Lower leg skin (tissue), 4 donors: ENCODE measurements at places on chromosomes 7 and 10. TPM values are rescaled to one million over a fixed set of nuclear protein-coding genes. Genes with fewer than 3 reads are reported as not detected.

The CAMK2G gene
- total RNA-seq, result 27.9 TPM

The FBXL13 gene
- 0.78 TPM for total RNA-seq

The EFCAB10 gene
- total RNA-seq, result not detected

The SPDYE11 gene
- not detected for total RNA-seq

The PRKCQ gene
- total RNA-seq, result not detected

The ERVW-1 gene
- not detected for total RNA-seq

- no peak for DNase-seq
Measured at GRCh38 chr7:144659211-144659610, 176.6 kb downstream of the TPK1 start.

DNA sequence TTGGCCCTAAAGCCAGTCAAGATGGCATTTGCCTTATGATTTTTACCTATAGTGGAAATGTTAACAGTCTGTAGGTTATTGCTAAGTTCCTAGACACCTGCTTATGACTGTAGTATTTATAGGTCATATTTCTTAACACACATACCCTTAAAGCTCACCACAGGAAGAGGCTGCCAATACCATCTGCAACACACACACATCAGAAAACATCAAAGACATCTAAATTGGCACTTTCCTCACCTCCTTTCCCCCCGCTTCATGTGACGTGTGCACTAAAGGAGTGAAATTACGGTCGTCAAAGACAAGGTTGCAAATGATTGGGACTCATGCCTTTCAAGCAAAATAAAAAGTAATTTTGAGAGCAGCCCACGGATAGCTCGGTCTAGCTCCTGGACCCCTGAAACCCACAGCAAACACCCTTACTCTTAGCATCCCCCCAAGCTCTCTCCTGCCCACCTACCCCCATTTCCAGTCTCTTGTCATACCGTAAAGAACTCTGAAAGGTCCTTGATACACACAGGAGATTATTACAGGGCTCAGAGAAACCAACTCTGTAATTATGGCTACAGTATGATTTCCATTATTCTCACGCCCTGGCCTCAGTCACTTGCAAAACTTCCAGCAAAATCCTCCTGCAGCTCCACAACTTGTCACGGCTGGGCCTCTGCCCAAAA, 90.5 kb downstream of the PLXNA4 start:
- no peak for DNase-seq

DNA sequence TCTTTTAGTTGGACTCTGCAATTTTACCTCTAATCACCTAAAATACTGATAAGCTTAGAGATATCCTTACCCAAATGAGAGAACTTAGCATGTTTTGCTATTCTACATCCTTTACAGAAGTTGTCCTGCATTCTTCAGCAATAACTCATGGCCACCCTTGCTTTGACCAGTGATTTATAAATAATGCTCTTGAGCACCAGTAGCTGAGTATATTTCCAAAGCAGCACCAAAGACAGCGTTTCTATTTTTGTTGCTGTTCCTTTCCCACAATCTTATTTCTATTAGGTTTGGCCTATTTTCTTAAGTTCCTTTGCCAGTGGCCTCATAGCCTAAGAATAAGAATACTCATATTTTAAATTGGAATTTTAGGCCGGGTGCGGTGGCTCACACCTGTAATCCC, 15.0 kb downstream of the ARPC1A start:
- no peak for DNase-seq

- DNase-seq, result no peak
Measured at GRCh38 chr10:30781670-30782121, 152.1 kb upstream of the LYZL2 start.

- DNase-seq, result no peak
Measured at GRCh38 chr10:99754670-99755069, 22.6 kb downstream of the CUTC start.

GRCh38 chr10:131658476-131659110, 242.2 kb upstream of the PPP2R2D start:
- no peak for DNase-seq

- no peak for DNase-seq
Measured at GRCh38 chr7:73980206-73980605, 47.8 kb upstream of the ELN start.

DNA sequence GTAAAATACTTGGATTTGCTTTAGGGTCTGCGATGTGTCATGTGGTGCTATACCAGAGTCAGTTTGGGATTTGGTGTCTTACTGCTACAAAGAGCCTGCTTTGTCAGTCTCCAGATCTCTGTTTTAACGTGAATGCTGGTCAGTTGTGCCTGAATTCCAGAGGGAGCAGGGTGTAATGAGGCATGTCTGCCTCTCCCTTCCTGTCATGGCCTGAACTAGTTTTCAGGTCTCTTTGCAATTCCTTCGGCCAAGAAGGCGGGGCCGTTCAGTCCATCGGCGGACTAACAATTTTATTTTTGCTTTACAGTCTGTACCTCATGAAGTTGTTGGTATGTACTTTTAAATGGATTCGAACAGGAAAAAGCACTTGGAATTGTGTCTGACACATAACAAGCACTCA, 465.1 kb upstream of the ADARB2 start:
- no peak for DNase-seq
